T follicular helper cell (primary cell): ENCODE measurements at places on chromosomes 7 and 10.

- DNase-seq = no peak
Measured at GRCh38 chr10:8065651-8066050, 11.2 kb downstream of the GATA3 start.

DNA sequence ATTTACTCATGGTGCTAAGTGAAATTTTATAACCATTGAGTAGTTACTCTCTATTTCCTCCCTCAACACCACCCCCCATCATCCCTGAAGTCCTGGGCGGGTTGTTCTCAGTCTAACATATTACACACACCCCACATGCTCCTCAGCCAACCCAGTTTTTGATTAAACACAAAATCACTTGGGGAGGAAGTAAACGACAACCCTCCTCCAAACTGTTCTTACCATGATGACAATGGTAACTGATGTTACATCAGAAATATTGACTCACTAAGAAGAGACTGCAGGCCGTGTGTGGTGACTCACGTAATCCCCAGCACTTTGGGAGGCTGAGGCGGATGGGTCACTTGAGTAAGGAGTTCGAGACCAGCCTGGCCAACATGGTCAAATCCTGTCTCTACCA, 44.2 kb downstream of the RAB11FIP2 start:
- no peak for DNase-seq

- no peak for DNase-seq
Measured at GRCh38 chr10:60096761-60097513, 190.6 kb upstream of the CCDC6 start.

DNA sequence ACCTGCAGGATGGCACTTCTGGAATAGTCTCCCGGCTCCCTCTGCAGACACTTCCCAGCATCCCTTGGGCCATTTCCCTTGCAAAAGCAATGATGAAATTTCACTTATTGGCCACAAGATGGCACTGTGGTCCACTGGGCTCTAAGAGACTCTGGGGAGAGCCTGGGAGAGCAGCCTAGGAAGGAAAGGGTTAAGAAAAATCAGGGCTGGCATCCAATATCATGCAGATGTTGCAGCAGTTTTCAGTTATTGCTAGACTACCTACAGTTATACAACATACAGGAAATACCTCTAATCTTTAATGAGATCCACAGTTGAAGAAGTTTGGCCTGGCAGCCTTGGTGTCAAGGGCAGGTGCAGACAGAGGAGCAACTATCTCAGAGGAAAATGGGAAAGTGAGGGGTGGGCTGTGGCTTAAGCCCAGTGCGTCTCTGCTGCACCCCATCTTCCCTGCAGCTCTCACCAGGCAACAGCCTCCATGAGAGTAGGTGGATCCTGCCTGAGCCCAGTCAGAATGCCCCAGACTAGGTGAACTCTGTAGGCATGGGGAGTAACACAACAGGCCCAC, 100.2 kb upstream of the PRSS58 start:
- no peak for DNase-seq

GRCh38 chr7:147485660-147486210, 1104.8 kb upstream of the C7orf33 start:
- no peak for DNase-seq

GRCh38 chr7:75048435-75049379, 24.9 kb downstream of the RCC1L start:
- no peak for DNase-seq

DNA sequence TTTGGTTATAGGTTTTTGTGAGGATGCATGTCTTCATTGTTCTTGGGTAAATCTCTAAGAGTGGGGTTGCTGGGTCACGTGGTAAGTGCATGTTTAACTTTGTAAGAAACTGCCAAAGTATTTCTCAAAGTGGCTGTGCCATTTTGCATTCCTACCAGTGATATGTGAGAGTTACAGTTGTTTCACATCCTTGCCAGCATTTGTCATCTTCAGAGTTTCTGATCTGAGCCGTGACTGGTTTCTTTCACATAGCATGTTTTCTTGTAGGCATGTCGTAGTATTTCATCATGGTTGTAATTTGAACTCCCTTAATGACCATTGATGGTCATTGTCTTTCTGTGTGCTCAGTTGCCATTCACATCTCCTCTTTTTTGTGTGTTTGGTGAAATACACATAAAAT, 286.0 kb downstream of the RNLS start:
- DNase-seq = no peak

DNA sequence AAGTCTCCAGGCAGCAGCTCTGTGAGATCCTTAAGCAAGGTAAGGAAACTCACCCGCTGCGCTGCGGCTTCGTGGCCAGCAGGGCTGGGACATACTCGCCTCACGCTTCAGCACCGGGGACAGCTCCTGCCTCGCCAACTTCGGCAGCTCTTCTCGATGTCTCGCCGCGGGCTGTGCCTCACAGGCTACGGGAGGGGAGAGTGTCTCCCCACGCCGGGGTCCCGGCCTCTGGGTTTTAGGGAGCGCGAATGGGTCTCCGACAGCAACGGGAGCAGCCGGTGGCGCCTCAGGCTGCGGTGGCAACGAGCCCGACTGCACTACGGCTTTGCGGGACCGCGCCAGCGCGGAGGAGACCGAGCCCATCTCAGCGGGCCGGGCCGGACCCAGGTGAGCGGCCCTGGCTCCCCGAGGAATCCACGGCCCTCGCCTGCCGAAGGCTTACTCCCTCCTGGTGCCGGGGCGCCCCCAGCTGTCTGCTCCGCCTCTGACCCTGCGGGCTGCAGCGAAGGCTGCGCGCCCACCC, 62.4 kb downstream of the LSM5 start:
- DNase-seq = peak; percentile 26

- DNase-seq = no peak
Measured at GRCh38 chr7:124124201-124124600, 91.3 kb upstream of the TMEM229A start.

- no peak for DNase-seq
Measured at GRCh38 chr7:92635538-92635937, 45.3 kb upstream of the FAM133B start.

DNA sequence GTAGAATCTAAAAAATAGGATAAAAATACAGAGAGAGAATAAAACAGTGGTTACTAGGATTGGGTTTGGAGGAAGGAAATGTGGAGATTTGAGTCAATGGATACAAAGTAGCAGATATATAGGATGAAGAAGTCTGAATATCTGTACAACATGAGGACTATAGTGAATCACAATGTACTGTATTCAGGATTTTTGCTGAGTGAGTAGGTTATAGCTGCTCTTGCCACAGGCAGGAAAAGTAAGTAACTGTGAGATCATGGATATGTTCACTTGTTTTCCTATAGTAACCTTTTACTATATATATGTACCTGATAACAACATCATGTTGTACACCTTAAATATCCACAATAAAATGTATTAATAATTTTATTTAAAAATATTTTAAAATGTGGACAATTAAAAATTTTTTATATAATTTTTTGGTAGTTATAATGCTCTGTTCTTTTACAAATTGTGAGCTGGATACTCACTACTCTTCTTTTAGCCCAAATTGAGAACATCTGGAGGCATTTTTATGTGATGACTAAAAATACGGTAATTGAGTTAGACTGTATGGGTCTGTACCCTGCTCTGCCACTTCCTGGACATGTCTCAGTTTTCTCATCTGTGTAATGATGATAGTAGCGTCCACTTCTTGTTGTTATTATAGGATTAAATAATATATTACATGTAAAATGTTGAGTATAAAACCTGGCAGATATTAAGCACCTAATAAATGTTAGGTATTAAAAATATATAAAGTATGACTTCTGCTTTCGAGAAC, 439.1 kb downstream of the AUTS2 start:
- DNase-seq = no peak

DNA sequence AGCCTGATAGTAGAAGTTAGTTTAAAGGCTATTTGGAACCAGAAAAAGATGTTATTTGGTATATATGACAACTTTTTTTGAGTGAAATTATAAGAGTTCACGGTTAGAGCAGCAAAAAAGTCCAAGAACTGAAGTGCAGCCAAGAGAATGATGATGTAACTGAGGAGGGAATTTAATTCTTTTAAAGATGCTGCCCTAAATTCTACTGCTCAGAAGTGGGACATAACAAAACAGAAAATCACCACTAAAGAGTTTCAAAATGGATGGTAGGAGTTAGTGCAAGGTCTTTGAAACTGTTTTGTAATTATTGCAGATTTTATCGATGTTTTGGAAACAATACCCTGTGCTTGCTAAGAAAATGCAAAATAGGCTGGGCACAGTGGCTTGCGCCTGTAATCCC, 6.5 kb downstream of the SAMD8 start:
- DNase-seq = no peak

DNA sequence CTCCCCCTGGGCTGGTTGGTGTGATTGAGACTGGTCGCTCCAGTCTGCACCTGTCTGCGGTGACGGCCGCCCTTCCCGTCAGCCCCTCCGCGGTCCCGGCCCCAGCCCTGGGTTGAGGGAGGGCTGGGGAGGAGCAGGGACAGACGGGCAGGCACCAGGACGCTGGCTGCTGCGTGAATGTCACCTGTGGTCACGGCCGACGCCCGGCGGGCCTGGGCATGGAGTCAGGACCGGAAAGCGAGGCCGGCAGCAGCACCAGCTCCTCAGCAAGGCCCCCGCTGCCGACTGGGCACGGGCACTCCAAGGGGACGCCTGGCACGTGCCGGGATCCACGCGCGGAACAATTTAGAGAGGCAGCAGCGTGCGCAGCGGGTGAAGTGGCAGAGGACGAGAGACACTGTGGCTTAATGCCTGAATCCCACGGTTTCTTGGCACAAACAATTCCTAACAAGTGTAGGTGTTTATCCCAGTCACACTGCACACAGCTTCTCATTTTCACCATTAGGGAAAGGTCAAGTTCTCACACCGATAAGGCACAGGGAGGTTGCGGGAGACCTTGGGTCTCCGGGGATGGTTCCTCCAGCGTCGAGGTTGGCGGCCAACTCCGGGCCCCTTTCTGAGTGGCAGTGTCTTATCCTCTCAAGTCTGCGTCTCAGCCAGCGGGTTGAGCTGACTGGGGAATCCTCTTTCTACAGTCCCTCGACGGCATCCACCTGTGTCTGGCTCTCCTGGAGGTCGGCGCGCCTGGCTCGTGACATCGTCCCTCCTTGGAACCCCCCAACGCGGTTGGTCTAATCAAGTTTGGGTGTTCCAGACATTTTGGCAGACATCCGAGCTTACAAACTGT, 66.4 kb upstream of the ADGRA1 start:
- no peak for DNase-seq

DNA sequence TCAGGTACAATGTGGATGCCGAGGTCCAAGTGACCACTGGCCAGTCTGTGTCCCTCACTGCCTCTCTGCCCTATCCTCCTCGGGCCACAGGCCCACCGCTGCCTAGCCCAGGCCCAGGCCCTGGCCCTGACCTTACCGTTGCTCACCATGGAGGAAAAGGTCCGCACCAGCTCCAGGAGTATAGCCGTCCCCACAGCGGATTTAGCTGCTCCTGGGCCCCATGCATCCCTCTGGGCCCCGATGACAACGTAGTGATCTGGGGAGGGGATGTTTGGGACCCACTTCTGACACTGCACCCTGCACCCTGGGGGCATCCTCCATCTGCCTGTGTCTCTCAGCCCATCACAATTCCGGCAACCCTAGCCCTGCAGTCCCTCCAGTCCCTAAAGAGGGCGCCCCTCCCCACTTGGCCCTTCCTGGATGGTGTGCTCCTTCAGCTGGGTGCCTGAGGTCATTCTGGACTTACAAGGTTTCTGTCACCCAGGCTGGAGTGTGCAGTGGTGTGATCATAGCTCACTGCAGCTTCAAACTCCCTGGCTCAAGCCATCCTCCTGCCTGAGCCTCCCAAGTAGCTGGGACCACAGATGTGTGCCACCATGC, 12.1 kb downstream of the TFR2 start:
- no peak for DNase-seq

DNA sequence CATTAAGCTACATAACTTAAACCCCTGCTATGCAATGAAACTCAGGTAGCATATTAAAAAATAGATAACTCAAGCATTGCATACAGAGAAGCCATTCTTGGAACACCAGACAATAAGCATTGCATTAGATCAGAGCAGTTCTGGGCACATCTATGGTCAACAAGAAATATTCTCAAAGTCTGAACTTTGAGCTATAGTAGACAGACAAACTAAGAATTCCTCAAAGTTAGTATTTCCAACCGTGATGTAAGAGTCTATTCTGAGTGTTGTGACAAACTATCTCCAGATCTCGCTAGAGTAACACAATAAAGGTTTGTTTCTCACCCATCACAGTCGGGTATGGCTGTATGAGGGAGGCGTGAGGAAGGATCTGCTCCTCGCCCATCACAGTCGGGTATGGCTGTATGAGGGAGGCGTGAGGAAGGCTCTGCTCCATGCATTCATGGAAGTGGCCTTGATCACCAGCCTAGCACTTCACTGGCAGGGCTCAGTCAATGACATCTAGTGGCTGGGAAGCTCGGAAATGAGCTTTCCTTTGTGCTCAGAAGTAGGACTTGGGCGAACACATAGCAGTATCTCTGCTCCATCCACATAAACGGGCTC, 61.6 kb upstream of the ANKRD1 start:
- DNase-seq = no peak
